ENCODE measurements at places on chromosomes 6 and 20.

DNA sequence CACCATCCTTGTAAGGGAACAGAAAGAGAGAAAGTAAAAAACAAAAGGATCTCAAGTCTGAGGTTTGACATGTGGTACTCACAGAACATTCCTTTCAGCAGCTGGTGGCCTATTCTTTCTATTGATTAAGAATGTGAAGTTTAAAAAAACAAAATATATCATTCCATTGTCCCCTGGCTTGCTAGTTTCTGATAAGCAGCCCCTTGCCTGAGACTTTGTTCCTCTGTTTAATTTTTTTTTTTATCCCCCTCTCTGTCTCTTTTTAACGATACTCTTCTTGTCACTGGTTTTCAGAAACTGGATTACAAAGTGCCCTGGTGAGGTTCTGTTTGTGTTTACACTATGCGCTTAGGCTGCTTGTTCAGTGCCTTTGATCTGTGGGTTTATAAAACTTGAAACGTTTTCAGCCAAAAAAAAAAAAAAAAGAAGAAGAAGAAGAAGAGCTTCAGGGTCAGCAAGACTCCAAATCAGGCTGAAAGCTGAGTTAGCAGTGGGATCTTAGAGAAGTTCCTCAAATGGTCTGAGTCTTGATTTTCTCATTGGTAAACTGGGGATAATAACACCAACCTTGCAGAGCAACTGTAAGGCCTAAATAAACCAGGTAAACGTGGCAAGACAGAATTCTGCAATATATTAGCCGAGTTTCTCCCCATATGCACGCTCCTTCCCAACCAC, 45.1 kb upstream of the SLC22A23 start:
- DNase-seq: no peak

- no peak for DNase-seq
These were observed 275.0 kb upstream of the FLRT3 start for GRCh38 chr20:14612391-14612790.

DNA sequence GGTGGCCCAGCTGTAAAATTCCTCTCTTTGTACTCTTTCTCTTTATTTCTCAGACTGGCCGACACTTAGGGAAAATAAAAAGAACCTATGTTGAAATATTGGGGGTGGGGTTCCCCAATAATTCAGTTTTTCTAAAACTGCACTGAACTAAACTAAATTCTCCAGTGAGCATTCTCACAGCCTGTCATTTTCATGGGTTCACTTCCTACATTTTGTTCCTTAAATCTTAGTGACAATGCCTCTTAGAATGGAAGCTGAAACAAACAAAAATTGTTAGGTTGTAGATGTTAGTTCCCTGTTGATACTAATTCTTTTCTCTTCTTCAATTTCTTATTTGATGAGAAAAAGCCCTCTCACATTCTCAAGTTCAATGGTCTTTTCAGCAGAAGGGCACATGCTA, 35.8 kb upstream of the IFNGR1 start:
- no peak for DNase-seq

DNA sequence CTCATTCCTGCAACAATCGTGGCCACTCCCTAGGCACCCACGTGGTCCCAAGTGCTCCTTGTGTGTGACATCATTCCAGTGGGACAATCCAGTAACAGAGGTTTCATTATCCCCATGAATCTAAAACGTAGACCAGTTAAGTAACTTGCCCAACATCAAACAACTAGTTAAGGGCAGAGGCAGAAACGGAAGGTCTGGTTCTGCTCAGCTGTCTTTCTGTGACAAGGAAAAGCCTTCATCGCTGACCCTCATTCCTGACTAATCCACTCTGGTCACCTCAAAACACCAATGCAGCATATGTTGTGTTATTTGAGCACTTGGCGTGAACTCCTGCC, 261.4 kb upstream of the JARID2 start:
- peak; percentile 46 for DNase-seq

DNA sequence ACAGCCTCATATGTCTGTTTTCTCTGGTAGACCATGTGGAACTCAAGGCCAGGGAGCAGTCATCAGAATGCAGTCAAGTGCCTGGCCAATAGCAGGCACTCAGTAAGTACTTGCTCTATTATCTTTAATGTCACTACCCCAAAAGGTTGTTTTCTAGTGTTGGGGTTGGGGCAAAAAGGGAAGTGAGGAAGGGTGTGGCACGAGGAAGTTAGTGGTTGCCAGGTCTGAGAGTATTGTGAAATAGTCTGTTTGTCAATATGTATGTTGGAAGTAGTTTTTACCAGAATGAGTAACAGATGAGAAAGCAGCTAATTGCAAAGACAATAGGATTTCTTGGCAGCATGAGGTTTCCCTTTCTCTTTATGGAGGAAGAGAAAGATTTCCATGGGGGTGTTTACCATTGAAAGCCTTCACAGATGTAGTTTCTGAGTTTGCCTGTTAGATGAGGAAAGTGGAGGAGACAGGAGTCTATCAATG, 59.5 kb upstream of the ARMH2 start:
- DNase-seq: no peak

DNA sequence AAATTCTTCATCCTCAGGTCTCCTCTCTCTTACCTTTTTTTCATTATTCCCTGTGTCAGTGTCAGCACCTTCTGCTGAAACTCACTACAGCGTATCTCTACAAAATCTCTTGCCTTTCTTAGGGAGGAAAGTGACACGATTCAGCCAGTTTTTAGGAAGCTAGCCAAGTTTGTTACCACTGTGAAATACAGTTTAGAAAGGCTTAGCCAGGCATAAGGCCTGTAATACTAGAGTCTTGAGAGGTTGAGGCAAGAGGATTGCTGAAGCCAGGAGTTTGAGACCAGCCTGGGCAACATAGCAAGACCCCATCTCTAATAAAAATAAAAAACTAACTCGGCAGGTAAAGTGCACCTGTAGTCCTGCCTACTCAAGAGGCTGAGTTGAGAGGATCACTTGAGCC, 16.7 kb downstream of the TAB2 start:
- DNase-seq: no peak

- DNase-seq: no peak
These were observed 84.4 kb downstream of the BACH2 start for GRCh38 chr6:90212274-90212673.

DNA sequence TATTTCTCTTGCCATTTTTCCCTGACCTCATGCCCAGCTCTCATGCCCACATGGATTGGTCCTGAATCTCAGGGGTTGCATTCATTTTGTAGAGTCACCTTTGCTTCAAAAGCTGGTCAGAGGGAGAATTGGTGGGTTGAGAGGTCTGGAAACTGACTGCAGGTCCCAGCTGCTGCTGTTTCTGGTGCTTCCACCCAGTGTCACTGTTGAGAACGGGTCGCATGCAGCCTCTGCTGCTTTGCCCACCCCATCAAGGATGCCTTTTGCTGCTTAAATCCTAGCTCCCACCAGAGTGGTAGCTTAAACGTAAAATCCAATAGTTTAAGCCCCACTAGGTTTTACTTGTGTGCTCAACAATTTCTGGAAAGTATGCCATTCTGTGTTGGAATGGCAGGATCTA, 211.4 kb upstream of the TSHZ2 start:
- DNase-seq: no peak

- DNase-seq: no peak
These were observed 38.0 kb downstream of the ELOVL2 start for GRCh38 chr6:11006061-11006460.

- DNase-seq: no peak
These were observed 560.4 kb upstream of the SYNCRIP start for GRCh38 chr6:86203044-86203443.

DNA sequence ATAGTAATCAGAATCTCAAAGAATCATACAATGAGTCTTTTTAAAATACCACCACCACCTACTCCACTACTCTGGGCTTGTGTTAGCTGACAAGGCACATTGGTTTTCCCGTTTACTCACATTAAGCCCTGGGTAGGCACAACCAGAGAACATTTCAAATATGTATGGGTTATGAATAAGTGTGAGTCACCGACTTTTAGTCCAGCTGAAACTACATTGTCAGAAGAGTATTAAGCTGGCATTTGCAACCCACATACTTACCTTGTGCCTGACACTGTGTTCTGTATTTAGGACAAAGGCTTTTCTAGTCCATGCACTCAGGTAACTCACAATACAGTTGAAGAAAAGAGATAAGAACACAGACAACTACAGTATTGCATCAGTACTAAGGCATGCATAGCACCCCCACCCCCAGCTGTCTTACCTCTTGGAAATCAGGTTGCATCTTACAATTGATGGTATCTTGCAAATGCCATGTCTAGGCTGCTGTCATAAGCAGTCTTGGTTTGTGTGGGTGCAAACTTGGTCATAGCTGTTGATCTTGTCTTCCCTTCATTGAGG, 40.3 kb upstream of the AHI1 start:
- no peak for DNase-seq

DNA sequence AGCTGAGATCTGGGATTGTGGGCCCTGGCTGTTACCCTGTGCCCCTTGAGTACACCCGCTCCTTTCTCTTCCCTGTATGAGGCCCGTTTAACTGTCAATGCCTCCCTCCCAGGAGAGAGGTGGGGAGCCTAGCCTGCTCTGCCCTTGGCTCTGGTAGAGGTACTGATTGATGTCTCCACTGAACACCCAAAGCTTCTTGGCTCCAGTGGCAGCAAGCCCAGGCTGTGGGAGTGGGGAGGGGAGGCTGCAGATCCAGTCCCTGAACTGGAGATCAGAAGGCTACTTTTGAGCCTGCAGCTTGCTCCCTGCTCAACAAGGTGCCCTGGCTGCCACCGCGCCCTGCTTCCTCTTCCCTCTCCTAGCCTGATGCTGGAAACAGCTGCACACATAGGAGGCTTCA, 7.5 kb downstream of the LRRC73 start:
- DNase-seq: no peak

- DNase-seq: no peak
These were observed 91.3 kb downstream of the RPP40 start for GRCh38 chr6:4912559-4912958.

GRCh38 chr6:144667532-144668503, 382.7 kb downstream of the UTRN start:
- DNase-seq: no peak

DNA sequence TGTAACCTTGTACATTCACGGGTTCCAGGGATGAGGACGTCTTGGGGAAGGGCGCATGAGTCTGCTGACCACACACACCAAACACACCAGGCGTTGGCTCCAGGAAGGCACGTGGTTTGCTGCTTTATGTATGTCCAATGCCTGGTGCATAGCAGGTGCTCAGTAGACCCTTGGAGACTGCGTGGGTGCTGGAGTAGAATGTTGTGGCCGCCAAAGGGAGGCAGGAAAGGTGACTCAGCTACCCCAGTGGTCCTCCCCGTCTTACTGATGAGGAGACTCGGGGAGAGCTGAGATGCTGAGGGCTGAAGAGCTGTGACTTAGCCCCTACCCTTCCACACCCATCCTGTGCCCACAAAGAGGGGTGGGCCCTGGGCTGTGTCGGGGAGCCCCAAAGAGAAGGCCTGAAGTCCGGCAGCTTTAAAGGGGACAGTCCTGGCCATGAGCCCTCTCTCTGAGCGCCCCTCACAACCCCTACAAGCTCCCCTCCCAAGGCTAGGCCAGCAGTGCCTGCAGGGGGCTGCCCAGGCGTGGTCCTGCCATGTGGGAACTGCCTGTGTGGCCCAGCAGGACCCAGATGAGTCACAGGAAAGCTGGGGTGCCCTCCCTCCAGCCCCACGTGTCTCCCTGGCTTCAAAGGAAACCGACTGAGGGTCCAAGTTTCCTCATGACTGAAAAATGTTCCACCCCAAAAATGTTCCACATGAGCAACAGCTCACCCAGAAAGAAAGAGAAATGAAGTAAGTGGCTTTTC, 28.0 kb upstream of the PTGIS start:
- no peak for DNase-seq

GRCh38 chr6:166056637-166057036, 111.0 kb downstream of the TBXT start:
- no peak for DNase-seq

DNA sequence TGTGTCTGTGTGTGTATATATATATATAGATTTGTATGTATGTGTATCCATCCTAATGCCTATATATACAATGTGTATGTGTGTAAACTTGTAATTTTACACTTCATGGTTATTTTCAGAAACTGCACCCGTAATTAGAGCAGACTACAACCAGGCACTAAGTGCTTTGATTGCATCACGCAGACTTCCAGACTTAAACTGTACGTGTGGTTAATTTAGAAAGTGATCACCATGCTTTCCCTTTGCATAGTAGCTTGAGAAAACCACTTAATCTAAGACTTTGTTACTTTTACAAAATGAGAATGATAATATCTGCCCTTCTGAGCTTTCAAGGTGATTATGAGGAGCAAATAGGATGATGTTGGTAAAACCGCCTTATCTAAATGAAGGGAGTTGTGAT, 50.1 kb upstream of the E2F3 start:
- DNase-seq: no peak

DNA sequence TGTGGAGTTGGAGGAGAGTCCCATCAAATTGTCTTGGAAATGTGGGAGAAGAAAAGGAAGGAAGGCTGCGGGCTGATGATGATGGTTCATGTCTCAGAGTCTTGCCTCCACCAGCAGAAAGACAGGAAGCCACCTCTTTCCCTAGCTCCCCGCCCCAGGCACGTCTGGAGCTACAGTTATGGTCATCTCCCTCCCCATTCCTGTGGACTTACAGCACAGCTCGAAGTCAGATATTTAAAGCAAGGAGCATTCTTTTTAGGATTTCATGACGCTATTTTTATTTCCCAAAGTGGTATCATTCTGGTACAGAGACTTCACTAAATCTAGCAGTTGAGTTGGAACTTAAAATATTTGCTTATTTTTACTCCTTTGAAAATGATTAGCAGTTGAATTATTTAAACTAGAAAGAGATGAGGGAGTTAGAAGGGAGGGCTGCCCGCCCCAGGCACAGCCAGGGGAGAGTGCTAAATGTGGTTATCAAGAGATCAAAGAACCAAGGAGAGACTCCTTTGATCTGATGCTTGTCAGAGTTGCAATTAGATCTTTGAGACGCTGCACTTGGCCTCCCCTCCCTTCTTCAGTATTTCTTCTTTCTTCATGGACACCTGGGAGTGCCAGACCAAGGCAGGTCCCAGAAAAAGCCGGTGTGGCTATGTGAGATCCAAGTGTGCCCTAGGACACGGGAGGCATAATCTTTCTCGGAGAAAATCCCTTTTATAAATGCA, 199.9 kb upstream of the SOX4 start:
- DNase-seq: no peak

DNA sequence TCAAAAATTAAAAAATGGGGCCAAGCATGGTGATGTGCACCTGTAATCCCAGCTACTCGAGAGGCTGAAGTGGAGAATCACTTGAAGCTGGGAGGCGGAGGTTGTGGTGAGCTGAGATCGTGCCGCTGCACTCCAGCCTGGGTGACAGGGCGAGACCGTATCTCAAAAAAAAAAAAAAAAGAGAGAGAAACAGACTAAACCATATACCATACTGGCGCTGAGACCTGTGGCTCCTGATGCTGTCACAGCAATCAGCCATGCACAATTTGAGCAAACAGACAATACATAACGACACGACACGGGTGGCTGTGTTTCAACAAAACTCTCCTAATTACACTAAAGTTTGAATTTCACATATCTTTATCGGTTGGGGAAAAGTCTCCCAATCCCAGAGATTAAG, 14.9 kb upstream of the CBFA2T2 start:
- no peak for DNase-seq

DNA sequence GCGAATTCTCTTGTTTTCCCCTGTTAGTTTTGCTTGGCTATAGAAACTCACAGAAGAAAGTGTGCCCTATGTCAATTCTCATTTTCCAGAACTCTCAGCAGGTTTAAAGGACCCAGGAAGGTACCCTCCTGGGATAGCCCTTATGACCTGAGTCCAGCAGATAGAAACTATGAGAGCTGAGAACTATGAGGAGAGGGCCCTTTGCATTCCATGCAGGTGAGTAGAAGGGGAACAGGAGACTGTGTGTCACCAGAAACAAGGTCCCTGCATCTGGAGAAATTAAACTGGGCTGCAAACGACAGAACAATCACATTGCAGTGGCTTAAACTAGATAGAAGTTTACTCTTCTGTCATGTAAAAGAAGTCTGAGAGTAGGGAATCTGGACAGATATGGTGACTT, 35.7 kb upstream of the SCUBE3 start:
- no peak for DNase-seq

Data from globus pallidus (tissue), 1 donor.